ENCODE measurements at places on chromosomes 2 and 18. TPM values are rescaled to one million over a fixed set of nuclear protein-coding genes. Genes with fewer than 3 reads are reported as not detected.

Gene SERPINB4
- not detected for total RNA-seq

Gene ITGA6
- total RNA-seq, result 5.3 TPM

Gene BOK
- total RNA-seq, result 9.3 TPM

Gene CCNYL1
- total RNA-seq, result 3.7 TPM

Gene CYBRD1
- 454 TPM for total RNA-seq

Gene EML6
- total RNA-seq, result 0.17 TPM

Gene GKN1
- total RNA-seq, result not detected

Gene ST8SIA5
- total RNA-seq, result not detected

Gene CYP26B1
- total RNA-seq, result 0.52 TPM

Gene MAPK4
- total RNA-seq, result not detected

Gene ERICH2
- 1.2 TPM for total RNA-seq

Gene CRYGD
- total RNA-seq, result not detected

Gene DHX57
- 19.7 TPM for total RNA-seq

Gene UGT1A3
- total RNA-seq, result not detected

Gene ZAP70
- total RNA-seq, result 0.16 TPM

Gene CFAP65
- under 0.01 TPM for total RNA-seq

Gene PDE11A
- 0.09 TPM for total RNA-seq

Gene GREB1L
- not detected for total RNA-seq

All from bronchial smooth muscle cell (primary cell).